ENCODE measurements at places on chromosomes 3 and 15.

DNA sequence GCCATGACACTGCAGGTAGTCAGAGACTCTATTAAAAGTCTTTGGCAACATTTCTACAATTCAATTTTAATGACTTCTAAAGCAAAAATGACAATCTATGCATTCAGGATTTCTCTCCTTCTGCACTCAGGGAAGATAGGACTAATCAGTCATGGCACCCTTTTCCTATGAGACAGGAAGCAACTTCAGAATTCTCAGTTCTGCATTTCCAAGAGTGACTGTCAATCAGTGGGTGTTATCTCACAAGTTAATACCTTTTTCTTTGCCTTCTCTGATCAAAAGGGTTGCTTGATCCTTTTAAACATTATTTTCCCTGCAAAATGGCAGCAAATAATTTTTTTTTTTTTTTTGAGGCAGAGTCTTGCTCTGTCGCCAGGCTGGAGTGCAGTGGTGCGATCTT, 7.8 kb upstream of the ICE2 start:
- DNase-seq = no peak

DNA sequence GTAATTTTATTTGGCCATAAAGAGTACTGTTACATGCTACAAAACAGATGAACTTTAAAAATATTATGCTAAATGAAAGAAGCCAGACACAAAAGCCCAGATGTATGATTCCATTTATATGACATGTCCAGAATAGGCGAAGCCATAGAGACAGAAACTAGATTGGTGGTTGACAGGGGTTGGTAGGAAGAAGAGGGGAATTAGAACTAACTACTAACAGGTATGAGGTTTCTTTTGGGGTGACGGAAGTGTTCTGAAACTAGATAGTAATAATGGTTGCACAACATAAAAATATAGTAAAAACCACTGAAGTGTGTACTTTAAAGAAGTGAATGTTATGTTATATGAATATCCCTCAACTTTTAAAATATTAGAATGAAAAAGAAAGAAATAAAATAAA, 66.1 kb downstream of the GBE1 start:
- DNase-seq = no peak

DNA sequence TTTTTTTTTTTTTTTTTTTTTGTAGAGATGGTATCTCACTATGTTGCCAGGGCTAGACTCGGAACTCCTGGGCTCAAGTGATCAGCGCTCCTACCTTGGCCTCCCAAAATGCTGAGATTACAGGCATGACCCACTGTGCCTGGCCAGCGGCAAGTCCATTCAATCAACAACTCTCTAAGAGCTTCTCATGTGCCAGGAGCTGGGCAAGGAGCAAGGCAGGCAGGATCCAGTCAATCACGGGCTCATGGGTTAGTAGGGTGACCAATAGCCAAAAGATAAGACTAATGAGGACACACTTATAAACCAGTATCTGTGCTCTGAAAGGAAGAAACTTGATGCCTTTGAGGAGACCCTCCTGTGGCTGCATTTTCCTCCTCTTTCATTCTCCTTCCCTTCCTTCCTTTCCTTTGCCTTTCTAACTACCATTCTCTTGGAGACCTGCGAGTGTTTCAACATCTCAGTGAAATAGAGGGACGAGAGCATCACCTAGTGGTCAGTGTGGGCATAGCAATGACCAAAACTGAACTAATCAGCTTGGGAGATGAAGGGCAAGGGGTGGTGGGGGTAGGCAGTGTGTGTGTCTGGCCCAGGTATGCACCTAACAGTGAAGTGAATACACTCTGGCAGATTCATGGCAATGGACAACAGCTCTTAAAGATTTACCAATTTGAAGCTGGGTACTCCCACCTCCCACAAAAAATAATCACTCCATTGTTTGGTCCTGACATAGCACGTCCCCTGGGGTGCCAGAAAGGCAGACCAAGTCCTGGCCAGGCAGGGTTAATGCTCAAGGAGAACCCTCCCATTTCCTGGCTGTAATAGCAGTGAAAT, 6.3 kb downstream of the RPP25 start:
- peak; percentile 60 for DNase-seq

GRCh38 chr3:18808429-18808828, 339.9 kb upstream of the KCNH8 start:
- no peak for DNase-seq

GRCh38 chr15:70507772-70508371, 255.5 kb downstream of the UACA start:
- no peak for DNase-seq

DNA sequence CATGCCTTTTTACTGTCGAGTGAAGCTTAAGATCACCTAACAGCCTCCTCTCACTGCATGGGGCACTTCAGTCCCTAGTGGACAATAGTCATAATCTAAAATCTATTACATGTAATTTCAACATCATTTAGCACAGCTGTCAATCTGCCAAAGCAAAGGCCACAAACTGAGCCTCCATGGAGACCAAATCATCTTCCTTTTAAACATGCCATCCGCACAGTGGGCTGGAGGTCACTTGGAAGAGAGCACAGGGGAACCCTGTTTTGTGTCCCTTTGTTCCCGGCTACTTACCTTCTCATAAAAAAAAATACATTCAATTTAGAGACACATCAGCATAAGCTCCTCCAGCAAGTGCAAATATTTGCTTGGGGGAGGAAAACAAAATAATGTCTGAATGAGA, 167.3 kb downstream of the SQOR start:
- DNase-seq = no peak

- no peak for DNase-seq
Observed at GRCh38 chr15:64443747-64444621, 16.4 kb upstream of the ZNF609 start.

DNA sequence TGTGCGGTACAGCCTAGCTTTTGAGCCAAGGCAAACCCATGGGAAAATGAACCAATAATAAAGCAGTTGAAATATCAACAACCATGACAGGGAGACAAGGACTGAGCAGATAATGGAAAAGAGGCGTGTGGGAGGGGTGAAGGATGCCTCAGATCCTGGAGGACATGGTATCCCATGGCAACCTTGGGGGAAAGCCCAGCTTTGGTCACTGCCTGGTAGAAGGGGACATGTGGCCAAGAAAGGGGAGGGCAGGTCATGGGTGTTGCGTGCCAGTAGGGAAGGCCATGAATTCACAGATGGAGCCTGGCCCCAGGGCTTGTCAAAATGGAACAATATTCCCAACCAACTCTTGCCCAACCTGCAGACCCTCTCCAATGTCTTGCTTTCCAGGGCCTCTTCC, 140.5 kb upstream of the SMAD3 start:
- no peak for DNase-seq

DNA sequence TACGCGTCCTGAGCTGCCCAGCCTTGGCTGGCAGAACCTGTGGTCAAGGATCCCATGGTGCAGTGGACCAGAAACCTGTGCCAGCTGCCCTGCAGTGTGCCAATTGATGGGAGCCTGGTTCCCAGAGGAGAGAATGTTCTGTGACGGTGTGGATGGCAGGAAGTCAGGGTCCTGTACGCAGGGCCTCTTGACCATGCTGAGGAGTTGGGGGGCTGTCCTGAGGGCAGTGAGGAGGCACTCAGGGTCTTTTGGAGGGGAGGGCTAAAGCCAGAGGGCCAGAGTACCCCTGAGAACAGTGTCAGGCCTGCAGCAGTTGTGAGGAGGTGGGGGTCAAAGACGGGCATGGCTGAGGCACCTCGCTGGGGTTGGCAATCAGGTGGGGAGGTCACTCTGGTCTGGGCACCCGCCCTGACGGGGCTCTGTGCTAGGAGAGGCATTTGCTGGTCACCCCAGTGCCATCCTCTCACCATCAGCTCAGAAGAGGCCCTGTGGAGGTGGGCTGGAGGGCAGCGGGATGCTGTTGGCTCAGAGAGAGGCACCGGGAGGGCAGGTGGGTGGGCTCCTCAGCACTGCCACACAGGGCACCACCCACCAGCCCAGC, 61.0 kb downstream of the SCN5A start:
- DNase-seq = peak; percentile 78

DNA sequence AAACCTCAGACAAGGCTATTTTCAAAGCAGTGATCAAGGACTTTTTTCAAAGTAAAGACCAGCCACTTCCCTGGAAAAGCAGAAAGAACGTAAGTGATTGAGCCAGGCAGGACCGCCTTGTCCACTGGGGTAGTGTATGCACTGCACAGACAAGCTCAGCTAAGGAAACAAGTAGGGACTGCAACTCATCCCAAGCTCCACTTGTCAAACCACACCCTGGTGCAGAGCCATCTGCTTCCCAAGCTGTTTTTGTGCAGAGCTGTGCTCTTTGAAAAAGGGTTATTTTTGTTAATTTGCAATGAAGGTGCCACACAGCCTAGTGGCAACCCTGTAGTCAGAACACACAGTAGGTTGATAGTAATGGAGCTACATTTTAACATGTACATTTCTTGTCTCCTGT, 193.3 kb downstream of the ADAMTS9 start:
- no peak for DNase-seq

- DNase-seq = no peak
Observed at GRCh38 chr3:72990701-72991395, 5.8 kb upstream of the PPP4R2 start.

DNA sequence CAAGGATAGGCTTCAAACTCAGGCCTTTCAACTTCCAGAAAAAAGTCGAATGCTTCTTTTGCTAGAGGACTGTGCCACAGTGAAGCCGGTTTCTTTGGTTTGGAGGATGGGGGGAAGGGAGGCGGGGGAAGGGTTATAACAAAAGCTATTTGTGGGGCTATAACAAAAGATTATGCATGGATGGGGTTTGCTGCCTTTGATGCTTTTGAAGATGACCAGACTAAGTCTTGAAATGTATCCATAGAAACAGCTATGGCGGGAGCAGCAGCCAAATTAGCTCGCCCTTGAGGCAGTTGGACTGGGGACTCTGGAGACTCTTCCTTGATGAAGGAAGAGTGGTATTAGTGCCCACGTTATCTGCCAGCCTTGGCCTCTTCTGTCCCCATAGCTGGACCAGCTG, 47.5 kb downstream of the SRGAP3 start:
- no peak for DNase-seq

DNA sequence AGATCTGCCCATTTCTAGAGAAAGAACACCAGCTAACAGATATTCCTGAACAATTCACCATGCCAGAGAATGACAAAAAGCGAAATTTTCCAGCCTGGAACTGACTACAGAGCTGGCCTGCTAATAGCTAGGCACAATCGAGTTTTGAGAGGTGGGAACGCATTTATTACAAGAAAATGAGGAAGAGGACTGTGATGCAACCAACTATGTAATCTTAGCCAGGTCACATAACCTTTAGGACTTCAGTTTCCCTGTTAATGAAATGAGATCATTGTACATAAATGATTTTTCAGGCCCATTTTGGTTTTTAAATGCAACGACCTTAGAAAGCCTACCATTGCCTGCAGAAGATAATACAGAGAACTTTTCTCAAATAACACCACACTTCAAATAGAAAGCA, 72.1 kb upstream of the SETMAR start:
- no peak for DNase-seq

DNA sequence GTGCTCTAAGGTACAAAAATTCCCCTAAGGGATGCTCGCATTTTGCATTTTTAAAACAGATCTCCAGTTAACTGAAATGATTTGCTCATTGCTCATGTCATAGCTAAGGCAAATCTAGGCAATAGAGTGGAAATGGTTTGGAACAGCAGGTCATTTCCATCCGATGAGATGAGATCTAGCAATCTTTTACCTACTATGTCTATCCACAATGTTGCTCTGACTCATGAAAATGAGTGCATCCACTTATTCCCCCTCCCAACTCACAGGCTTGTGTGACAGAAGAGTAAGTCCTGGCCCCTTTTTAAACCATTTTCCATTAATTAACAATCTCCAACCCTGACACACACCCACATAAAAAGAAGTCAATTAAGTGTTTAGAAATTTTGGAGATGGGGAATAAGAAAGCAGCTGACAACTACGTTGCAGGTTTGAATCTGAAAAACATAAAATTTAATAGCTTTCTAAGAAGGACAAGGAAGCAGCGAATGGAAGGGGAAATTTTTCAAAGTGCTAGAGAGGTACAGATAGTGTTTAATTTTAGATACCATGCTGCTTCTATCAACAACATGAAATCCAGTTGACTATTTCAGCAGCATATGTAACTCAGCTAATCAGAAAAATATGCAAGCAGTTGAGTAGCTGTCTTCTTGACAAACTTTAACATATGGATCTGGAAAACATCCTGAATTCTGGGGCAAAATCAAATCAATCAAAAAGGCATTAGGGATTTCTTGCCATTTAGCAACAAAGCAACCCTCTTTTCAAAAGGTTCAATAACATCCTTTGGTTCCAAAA, 112.0 kb downstream of the TMCO5A start:
- no peak for DNase-seq

DNA sequence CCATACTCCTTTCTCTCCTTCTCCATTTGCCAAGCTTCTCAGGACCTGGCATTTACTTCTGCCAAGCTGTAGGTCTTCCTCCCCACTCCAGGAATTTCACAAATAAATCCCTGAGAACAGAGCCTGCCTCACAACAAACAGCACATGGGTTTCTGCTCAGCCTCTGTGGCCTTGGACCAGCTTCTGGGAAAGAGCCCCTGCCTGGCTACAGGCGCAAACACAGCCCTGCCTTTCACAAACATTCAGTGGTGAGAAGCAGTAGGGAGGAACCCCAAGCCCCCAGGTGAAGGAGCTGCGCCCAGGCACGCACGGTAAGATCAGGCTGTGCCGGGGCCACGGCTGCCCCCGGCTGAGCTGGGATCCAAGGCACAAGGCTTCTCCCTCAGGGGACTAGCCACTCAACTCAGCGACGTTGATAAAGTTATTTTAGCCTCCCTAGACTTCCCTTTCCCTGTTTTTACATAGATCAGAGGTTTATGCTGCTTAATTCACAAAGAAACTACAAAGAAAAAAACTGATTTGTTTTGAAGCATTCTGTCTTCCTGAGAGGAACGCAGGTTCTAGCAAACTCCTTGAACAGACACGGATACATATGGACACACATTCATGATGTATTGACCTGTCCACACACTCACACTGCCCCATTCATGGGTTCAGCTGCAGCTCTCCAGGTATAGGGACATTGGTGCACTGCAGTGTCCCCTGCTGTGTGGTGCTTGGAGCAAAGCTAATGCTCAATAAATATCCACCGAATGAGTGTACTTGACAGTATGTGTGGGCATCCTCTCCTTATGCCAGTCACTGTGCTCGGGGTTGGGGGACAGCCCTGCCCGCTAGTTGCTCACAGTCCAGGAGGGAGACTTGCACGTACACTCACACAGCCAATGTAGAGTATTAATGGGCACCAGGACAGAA, 25.4 kb downstream of the HES1 start:
- DNase-seq = no peak

DNA sequence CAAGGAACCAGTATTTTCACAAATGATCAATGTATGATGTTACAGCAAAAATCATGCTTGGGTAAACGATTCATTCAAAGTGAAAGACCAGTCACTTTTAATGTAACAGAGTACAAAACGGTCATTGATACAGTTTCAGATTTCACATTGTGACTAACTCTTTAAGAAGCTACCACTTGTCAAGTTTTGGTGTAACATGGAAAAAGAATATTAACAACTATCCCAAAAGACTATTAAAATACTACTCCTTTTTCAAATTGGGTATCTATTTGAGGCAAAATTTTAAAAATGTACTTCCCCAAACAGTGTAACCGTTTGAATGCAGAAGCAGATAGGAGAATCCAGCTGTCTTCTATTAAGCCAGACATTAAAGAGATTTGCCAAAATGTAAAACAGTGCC, 31.7 kb downstream of the AKAP13 start:
- DNase-seq = no peak

GRCh38 chr3:4950948-4951347, 28.3 kb upstream of the BHLHE40 start:
- DNase-seq = no peak

Measured in Right ventricle myocardium superior (tissue), 1 donor.